ENCODE measurements at places on chromosomes 13 and 19.

DNA sequence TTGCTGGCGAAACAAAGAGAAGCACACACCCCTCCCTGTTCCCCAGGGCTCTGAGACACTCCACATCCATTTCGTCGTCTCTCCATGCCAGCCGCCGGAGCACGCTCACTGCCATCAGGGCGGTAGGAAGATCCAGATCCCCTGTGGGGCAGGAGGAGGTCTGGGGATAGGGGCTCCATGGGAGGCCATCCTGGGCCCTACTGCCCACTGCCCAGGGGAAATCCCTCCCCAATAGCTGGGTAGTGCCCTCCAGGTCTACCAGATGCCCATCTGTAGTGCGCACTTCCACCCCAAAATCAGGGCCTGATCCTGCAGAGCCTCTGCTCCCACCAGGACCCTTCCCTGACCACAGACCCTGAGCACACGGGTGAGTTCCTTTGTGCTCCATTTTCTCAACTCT, 80.3 kb downstream of the EFNB2 start:
- no peak for DNase-seq

GRCh38 chr19:7297742-7298141, 3.5 kb upstream of the INSR start:
- DNase-seq, result no peak

GRCh38 chr19:46383171-46383815, 30.1 kb downstream of the CCDC8 start:
- DNase-seq, result no peak

DNA sequence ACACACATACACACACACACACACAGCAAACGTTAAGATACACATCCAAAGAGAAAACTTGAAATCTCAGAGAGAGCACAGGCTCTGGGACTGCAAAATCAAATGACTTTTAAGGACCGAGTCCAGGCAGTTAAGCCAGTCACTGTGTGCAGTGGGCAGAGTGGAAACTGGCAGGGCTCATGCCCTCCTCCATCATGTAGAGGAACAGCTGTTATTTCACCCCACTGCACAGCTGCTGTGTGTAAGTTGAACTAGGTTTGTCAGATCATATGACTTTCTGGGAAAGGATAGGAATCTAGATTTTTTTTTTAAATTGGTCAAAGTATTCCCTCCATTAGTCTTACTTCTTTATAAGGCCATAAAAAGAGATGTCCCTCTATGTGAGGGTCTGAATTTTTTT, 1002.1 kb downstream of the UQCRFS1 start:
- DNase-seq, result no peak

DNA sequence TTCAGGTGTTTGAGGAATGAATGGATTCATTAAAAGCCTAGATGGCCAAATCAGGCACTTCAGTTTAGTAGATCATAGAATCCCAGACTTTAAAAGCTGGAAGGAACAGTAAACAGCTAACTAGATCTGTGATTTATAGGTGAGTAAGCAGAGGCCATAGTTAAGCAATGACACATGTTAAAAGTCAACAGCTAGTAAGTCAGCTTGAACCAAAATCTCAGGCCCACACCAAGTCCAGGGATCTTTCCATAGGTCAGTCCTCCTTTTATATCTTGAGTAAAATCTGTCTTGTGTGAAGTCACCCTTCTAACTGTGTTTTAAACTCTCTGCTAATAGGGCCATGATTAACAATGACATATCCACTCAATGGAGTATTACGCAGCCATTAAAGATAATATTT, 275.5 kb upstream of the SOX21 start:
- DNase-seq, result no peak

DNA sequence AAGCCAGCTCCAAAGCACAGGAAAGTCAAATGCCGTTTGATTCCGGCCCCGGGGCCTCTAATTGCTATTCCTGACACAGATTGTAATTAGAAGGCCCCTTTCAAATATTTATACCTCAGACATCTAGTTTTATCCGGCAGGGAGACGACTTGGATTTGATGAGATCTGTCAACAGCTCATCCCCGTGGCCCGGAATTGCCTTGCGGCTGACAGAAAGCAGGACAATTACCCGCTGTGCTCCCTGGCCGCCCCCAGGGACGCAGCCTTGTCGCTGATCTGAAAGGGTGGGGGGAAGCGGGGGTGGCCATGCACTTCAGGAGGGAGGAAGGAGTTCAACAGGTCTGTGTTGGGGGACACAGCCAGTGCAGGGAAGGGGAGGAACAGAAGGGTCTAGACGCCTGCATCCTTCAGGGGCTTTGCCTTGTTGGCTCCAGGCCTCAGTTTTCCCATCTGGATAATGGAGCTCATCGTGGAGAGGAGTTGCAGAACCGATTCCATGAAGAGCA, 1.8 kb upstream of the SHD start:
- no peak for DNase-seq

- no peak for DNase-seq
Measured at GRCh38 chr19:19285686-19286085, 12.6 kb upstream of the TM6SF2 start.

DNA sequence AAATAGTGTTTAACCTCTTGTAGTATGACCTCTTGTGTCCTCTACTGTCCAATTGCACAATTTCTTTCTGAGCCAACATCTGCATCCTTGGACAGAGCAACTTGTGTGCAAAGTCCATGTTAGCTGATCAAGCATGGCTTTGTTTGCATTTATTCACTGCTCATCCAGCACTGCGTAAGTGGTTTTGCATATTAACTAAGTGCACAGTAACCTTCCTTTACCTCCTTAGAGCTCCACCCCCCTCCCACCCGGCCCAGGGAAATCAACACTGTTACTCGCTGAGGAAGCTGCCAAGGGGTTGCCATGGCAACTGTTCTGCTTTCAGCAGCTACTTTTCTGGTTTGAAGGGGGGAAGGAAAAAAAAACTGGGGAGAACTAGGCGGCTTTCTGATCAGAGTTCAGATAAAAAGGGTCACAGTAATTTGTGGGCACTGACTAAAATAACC, 153.5 kb upstream of the KLF12 start:
- no peak for DNase-seq

GRCh38 chr19:45076851-45077730, 813 bp upstream of the ZNF296 start:
- DNase-seq, result no peak

DNA sequence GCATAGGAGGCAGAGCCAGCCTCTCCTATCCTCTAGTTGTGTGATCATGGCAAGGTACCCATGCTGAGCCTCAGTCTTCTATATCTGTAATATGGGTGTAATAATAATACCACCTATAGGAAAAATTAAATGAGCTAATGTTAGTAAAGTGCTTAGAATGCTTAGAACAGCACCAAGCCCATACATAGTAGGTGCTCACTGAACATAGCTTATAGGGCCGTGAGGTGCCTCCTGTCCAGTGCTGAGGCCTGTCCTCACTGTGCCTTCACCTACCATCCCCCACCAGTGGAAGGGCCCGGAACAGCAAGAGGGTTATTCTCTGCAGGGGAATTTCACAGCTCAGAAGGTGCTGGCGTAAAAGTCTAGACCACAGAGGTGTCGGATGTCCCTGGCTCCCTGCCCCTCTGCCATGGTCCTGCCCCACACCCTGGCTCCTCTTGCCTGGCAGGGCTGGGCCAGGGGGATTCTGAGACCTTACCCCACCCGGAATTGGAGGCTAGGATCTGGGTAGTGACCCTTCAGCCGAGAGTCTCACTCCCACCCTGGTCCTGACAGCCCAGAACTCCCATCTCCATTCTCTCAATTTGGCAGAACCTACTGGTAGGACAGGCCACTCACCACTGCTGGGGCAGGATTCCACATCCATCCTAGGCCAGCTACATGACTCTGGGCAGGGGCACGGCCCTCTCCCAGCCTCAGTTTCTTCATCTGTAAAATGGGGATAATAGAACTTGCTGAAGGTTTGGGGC, 2.2 kb upstream of the SCN1B start:
- no peak for DNase-seq

DNA sequence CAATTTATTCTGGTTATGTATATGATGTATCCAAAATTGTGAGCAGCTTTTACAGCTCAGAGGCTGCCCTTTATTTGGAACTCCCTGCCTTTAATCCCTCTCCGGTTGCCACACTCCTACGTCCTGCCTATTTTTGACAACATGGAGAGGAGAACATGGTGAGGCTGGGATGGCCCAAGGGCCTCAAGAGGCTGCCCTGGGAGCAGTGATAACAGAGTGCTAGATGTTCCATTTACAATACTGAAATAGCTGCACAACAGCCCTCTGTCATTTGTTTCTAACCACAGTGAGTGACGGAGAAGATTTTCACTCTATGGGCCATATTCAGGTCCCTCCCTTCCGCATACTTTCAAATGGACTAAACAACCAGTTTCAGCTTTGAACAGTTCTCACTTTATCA, 33.4 kb downstream of the STARD13 start:
- DNase-seq, result no peak

GRCh38 chr13:75256922-75257321, 225.0 kb downstream of the TBC1D4 start:
- DNase-seq, result no peak

DNA sequence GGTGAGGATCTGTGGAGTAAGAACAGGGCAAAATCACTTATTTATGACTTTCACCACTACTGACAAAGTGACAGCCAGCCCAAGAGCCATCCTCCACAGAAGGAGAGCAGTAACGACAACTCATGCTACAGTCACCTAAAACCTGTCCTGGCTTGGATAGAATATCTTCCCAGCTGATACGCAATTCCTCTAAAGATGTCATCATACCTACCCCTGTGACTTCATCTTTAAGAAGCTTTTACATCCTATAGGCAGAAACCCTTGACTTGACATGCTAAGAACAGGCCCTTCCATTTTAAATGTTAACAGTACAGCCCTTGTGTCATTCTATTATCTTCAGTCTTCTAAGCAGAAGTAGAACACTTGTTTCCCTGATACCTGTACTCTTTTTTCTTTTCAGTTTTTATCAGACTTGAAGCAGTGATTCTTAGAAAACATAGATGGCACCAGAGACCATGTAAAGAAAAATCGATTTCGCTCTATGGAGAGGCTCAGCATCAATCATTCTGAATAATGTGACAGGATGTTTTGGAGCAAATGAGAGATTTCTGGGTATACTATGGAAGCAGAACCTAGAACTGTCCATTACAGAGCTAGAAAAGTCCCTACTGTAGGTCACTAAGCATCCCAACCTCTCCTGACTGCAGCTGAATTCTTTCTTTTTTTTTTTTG, 20.1 kb downstream of the STOML3 start:
- DNase-seq, result no peak

- DNase-seq, result no peak
Measured at GRCh38 chr19:48466561-48467325, 2.4 kb upstream of the CYTH2 start.

DNA sequence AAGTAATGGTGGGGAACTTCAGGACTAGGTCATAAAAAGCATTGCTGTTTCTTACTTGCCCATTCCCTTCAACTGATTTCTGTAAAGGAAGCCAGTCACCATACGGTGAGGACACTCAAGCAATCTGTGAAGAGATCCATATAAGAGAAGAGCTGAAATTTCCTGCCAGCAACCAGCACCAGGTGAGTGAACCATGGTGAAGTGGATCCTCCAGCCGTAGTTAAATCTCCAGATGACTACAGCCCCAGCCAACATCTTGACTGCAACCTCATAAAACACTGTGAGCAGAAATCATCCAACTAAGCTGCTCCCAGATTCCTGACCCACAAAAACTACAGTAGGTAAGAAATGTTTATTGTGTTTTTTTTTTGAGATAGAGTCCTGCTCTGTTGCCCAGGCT, 3.8 kb upstream of the SLC6A16 start:
- no peak for DNase-seq

- no peak for DNase-seq
Measured at GRCh38 chr13:23902975-23903905, 5.9 kb upstream of the C1QTNF9B start.

DNA sequence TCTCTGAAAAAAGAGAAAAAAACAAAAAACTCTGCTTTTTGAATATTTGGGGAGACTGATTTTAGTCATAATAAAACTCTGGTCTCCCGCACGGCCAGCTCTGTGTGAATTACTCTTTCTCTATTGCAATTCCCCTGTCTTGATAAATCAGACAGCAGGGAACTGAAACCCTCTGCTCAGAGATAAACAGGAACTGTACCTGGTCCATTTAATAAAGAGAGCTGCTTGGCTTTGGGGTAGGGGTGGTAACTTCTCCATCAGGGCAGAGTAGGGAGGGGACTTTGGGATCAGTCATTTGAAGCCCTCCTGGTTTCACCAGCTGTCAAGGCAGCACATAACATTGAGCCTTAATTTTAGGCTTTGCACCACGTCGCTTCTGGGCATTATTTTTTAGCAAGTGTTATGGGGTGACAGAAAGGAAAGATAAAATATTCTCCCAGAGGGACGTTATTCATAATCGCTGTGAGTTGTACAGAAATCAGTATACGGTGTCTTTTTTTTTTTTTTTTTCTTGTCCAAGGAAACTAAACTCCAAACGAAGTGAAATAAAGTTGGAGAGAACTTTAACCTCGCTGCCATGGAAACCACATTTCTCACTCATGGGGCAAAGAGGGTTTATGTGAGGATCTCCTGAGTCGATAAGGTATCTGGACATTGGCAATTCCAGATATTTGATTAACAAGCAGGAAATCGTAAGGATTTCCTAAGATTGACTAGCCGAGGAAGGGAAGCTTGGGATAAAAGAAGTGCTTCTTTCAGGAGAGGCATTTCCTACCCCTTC, 99.0 kb upstream of the MRI1 start:
- no peak for DNase-seq
